Stimulated activated CD4-positive, alpha-beta T cell treated with anti-CD3 and anti-CD28 coated beads, Interleukin-2, amount 100 ng/mL, for 4 hours (primary cell): ENCODE measurements at places on chromosomes 2 and 18.

DNA sequence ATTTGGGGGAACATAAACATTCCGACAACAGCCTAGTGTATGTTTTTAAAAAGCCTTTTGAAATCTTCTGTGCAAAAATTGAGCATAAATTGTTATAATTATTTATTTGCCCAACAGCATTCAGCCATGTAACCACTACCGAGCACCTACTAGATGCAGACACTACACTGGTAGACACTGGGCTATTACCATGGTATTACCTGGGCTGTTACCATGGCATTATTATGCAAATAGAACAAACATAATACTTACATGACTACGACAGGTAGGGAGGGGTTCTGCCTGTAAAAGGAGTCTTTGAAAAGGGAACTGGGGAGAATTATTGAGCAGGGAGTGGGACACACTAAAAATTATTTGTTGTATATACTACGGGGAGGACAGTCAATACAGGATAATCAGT, 116.4 kb downstream of the MREG start:
- DNase-seq: no peak

- no peak for DNase-seq
Observed at GRCh38 chr18:10299643-10300042, 154.8 kb upstream of the APCDD1 start.

- DNase-seq: no peak
Observed at GRCh38 chr2:62398356-62398755, 107.6 kb downstream of the TMEM17 start.

GRCh38 chr2:69755862-69756467, 14.0 kb downstream of the ANXA4 start:
- DNase-seq: no peak

GRCh38 chr2:12661489-12661888, 55.2 kb upstream of the TRIB2 start:
- DNase-seq: no peak

- no peak for DNase-seq
Observed at GRCh38 chr18:69985239-69985638, 37.6 kb upstream of the CD226 start.

- no peak for DNase-seq
Observed at GRCh38 chr18:48629730-48630324, 91.0 kb downstream of the CTIF start.

GRCh38 chr2:32210767-32211408, 45.2 kb downstream of the SLC30A6 start:
- no peak for DNase-seq

- DNase-seq: no peak
Observed at GRCh38 chr2:189048189-189048588, 74.0 kb downstream of the COL3A1 start.

- DNase-seq: no peak
Observed at GRCh38 chr2:206392118-206392517, 51.2 kb upstream of the ADAM23 start.

GRCh38 chr2:231134910-231135655, 10.2 kb upstream of the HTR2B start:
- DNase-seq: no peak

GRCh38 chr2:240642061-240642805, 17.0 kb downstream of the GPR35 start:
- DNase-seq: no peak
